ENCODE measurements at places on chromosomes 16 and 17.

DNA sequence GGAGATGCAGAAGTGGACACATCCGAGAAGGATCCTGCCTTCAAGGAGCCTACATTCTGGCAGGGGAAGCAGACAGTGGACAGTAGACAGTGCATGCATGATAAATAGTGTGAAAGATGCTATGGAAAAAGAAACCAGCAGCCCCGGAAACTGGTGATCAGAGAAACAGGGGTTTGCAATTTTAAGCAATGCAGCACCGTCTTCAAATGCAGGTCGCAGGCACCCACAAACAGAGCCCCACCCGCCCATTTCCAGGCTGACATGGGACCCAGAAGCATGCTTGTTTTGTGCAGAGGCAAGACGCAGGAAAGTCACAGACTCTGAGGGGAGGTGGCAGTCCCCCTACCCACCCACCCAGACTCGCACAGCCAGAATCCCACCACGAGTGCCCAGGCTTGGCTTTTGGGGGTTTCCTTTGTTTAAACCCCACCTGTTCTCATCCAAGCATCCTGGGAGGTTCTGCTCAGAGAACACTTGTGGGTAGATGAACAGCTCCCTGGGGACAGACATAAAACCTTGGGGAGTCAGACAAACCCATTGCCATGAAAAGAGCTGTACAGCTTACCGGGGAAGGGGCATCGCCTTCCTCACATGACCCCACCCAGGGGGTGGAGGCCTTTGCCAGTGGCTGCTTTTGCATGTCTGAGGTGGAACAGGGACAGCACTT is 114.3 kb downstream of the MGAT5B start:
- no peak for DNase-seq

GRCh38 chr17:34371405-34372100 is 8.5 kb upstream of the CCL1 start:
- DNase-seq: no peak

DNA sequence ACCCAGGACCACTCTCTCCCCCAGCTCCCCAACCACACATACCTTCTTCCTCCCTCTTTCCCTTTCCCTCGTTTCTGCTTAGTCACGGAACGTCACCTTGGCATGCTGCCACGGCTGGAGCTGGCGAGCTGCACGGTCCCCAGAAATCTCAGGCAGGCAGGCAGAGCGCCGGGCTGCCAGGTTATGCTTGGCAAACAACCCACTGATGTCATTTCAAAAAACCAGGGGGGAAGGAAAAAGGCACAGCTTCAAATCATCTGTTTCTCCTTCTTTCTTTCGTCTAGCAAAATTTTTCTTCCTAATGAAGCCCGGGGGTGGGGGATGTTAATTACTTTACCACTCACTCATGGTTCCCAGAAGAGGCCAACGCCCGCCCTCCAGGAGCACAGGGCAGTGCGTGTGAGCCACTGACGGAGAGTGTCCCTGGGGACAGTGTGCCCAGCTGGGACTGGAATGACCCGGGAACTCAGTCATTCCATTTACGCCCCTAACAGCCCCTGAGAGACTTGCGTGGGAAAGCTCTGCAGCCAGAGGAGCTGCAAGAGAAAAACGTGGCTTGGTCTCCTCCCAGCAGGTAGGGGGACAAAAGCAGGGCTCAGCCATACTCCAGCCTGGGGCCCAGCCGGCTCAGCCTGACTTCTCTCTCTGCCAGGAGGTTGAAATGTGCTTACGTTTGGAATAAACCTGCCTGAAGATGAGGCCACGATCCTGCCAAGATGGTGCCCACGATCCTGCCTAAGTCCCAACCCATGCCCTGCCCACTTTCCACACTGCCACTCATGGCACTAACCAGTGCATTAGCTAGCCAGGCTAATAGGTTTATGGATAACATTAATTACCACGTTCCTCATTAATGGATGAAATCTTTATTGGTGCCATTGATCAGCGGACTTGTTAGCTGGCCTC is 198.9 kb downstream of the ZFHX3 start:
- no peak for DNase-seq

DNA sequence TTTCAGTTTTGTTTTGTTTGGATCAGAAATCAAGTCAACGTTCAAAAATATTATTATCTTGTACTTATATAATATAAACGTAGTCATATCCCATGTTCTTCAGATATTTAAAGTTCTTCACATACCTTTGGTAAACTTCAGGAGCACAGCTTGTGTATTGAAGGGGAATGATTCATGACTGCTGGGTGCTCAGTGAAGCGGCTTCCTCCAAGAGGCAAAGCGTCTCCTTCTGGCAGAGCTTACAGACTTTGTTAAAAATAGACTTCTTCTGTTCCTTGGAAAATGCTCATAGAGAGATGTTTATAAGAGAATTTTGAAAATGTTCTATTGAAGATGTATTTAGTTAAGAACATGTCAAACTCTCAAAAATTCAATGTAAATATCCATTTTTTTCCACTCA is 155.6 kb upstream of the CNTNAP4 start:
- DNase-seq: no peak

- no peak for DNase-seq
These were observed 11.9 kb upstream of the PITPNM3 start for GRCh38 chr17:6568184-6568758.

GRCh38 chr16:89080196-89080853 is 13.3 kb upstream of the ACSF3 start:
- no peak for DNase-seq

DNA sequence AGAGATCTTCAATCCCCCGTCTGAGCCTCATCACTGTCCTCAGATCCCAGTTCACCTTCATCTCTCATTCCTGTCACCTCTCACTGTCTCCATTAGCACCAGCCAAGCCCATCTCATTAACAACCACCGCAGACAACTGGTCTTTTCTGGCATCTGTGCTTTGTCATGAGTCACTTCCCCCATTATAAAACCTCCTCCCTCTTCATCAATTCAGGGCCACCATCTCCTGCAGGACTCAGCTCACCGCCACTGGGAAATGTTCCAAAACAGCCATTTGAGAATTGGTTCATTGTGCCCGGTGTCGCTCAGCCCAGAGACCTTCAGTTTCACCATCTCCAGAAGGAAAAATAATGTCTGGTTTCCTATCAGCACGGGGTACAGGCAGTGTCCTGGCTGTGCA is 56.9 kb upstream of the TEKT3 start:
- DNase-seq: no peak

DNA sequence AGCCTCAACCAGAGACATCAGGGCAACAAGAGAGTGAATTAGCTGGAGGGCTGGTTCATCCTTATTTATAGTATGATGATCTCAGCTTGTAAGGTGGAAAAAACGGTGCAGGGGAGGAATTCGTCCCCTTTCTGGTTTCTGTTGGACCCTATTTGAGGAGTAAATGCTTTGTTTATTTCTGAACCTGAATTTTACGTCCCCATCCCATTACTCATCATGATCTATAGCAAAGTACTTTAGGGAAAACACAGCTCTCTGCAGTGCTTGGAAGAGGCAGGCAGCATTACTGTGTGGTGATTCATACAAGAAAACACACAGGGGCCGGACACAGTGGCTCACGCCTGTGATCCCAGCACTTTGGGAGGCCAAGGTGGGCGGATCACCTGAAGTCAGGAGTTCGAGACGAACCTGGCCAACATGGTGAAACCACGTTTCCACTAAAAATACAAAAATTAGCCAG is 8.0 kb upstream of the VAT1L start:
- DNase-seq: no peak

DNA sequence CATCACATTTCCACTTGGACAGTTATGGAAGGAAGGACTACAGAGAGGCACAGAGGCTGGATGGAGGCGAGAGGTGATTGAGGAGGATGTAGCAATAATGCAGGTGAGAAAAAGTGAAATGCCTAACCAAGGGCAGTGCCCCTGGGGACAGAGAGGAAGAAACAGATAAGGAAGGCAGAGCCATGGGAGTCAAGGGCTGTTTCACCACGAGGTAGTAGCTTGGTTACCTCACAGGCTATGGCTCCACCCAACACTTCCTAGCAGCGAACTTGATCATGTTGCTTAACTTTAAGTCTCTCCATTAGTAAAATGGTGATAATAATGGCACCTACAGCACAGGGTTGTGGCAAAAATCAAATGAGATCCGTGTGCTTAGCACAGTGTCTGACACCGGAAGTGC is 83.9 kb downstream of the YPEL2 start:
- no peak for DNase-seq

DNA sequence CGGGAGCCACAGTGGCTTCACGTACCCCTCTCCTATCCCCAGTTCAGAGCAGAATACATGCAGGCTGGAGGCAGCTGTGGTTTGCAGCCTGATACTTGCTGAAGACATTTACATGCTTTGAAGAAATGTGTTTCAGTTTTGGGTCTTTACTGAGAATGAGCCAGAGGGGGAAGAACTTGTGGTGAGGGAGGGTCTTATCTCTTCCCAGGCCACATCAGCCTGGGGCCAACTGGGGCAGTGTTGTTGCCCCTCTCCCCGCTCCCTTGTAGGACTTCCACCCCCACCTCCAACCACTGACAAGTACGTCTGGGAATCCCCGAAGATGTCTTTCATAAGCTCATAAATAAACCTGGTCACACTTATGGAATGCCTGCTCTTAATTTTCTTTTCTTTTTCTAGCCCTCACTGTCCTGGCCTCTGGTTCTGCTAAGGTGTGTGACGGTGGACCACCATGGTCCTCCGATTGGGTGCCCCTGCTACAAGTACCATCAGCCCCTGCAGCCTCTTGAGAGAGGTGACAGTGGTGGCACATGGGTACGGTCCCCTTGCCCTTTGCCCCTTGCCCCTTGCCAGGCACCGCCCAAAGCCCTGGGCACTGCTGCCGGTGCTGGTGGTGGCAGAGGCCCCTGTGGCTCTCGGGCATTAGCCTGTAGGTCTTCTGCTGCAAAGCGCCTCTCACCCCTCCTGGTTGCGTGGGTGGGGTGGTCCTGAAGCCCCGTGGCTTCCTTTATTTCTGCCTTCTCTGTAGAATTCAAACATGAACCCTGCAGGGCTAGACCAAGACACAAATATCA is 144.8 kb upstream of the RPH3AL start:
- DNase-seq: no peak

All from stimulated activated CD8-positive, alpha-beta memory T cell treated with anti-CD3 and anti-CD28 coated beads, Interleukin-2, amount 100 ng/mL, for 48 hours (primary cell).